ENCODE measurements at places on chromosomes 5 and 9.

- DNase-seq: no peak
These were observed 4.3 kb downstream of the FOXB2 start for GRCh38 chr9:77023726-77024125.

GRCh38 chr9:127885508-127886281, 8.2 kb upstream of the AK1 start:
- no peak for DNase-seq

DNA sequence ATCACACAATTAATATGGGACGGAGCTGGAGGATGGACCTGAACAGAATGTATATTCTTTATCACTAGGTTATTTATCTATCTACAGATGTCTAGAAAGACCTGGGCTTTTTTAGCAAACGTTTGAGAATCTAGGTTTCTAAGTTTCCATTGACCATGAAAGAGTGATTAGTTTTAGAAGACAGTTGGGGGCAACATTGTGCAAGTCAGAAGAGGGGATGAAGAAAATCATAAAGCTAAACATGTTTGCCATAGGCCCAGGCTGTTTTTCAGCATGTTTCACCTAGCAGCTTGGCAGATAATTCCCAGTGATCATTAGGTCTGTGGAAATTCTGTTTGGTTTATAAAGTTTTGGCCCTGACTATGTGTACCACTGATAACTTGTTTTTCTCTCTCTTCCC, 44.1 kb upstream of the CDKN2B start:
- no peak for DNase-seq

- no peak for DNase-seq
These were observed 455 bp downstream of the OLFM1 start for GRCh38 chr9:135087899-135088347.

Measured in activated CD4-positive, alpha-beta T cell treated with anti-CD3 and anti-CD28 coated beads, Interleukin-2, amount 50 U/mL, for 16 hours (primary cell).